Activated naive CD4-positive, alpha-beta T cell (primary cell): ENCODE measurements at places on chromosomes 1 and 21.
A peak's percentile ranks its signal among the peaks of the same experiment; 100 is the strongest.

DNA sequence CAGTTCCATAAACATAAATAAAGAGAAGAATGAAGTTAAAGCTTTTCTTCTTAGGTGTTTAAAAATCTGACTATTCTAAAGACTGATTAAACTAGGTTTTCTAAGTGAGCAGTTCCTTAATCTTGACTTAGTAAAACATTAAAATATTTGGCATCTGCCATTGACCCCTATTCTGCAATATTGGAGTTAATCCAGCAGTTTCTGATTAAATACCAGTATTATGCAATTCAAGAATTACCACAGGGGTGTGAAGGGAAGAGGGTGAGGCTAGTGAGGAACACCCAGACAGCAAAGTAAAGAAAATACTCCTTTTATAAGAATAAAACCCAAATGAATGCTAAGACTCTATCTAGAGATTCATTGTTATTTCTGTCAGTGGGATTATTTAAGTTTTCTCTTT lies 40.9 kb downstream of the CLIC4 start:
- no peak for DNase-seq

DNA sequence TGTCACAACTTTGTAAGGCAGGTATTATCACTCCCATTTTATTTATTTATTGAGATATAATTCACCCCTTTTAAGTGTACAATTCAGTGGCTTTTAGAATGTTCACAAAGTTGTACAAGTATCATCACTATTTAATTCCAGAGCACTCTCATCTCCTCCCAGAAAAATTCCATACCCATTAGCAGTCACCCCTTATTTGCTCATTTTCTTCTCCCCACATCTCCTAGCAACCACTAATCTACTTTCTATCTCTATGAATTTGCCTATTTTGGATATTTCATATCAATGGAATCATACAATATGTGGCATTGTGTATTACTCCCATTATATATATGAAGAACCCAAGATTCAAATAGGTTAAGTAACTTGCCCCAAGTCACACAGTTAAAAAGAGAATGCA lies 7.0 kb downstream of the DSTYK start:
- no peak for DNase-seq

DNA sequence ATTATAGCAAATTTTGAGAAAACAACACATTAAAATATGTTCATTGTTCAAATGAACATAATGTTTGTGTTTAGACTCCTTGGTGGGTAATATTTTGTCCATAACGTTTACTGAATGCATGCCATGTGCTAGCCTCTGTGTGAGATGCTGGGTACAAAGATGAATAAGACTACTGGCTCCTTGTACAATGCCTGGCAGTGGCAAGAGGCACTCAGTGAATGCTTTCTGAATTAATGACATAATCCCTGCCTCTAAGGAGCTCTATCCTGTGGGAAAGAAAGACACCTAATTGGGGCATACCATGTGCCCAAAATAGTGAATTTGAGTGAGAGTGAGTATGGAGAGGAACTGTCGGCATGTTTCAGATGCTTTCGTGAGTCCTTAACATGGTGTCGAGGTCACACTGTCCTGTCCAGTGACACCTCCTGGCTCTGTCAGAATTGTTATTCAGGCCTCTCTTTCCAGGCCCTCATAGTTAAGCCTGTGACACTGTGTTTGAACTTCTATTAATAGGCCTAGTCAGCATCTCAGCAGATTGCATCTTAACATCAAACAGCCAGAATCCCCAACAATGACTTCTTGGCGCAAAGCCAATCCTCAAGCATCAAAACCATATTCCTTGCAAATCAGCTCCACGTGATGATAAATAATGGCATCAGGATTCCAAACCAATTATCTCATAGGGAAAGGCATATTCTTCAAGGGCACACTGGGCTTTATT lies 32.8 kb upstream of the S1PR1 start:
- no peak for DNase-seq

DNA sequence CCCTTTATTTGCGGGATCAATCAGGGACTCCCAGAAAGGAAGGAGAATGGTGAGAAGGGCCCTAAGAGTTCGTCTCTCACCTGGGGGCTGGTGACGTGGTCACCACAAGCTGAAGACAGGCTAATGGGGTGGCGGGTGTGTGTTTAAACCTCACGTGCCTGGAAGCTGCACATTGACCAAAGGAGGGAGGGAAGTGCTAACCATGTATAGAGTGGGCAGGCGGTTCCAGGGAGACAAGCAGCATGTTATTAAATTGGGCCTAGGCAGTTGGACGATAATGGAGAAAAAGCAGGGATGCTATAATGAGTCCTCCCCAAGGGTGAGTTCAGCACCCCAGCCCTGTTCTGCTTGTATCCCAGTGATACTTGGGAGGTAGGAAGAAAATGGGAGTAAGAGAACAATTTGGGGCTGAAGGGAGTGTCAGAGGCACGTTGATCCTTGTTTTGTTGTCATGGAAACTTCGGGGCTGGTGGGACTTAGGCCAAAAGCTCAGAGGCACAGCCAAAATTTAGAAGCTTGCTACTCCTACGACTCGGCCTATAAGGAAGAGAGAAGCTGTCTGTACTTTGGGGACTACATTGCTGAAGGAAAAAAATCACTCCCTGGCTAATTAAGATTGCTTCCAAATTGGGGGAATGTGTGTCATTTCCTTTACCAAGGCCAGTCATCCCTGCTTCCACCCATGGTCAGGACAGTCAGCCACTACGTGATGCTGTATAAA lies 33.2 kb upstream of the EPHA8 start:
- DNase-seq, result no peak

- DNase-seq, result no peak
Observed at GRCh38 chr1:175450219-175450618, 257.6 kb upstream of the KIAA0040 start.

- no peak for DNase-seq
Observed at GRCh38 chr1:114286179-114286578, 132.5 kb upstream of the SYT6 start.

DNA sequence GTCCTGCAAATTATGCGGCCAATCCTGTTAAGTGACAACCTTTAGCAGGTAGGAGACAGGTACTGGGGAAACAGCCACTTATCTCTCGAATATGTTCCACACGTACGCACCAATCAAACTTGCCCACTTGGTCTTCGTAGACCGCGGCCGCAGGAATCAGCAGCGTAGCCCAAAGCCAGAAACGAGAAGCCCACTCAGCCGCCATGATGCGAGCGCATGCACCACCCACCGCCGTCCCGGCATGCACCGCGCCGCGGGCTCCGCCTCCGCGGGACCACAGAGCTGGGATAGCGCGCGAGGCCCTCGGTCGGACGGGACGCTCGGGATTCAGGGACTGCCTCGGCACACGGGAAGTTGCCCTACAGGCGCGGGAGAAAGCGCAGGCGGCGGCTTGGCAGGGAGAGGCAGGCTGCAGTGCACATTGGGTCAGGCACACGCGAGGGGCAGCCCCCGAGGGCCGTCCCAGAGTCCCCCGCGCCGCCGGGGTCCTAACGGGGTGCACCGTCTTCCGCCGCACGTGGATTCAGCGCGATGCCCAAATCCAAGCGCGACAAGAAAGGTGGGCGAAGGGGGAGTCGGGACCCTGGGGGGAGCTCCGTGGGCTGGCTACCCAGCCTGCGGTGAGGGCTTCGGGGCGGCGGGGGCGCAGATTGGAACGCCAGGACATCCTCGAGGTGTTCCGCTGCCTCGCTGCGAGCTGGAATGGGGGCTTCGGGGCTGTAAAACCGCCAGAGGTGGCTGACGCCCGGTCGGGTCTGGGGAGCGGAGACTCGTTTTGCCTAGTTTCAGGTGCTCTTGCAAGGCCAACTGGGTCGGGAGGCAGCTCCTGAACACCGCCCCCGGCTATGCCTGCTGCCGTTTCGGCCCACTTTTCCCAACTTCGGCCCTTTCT lies at the start of the genes EMC1 and MRTO4:
Gene EMC1 (minus strand): TSS at position 220 of the 892 bp plus-strand sequence. CDS start 15 bp downstream, at position 205.
Gene MRTO4 (plus strand): TSS at position 501 of the 892 bp plus-strand sequence. CDS start 31 bp downstream, at position 532.
- peak; percentile 92 for DNase-seq

- DNase-seq, result no peak
Observed at GRCh38 chr21:29788752-29789151, 151.0 kb downstream of the GRIK1 start.

- no peak for DNase-seq
Observed at GRCh38 chr1:193634876-193635275, 448.5 kb upstream of the B3GALT2 start.

DNA sequence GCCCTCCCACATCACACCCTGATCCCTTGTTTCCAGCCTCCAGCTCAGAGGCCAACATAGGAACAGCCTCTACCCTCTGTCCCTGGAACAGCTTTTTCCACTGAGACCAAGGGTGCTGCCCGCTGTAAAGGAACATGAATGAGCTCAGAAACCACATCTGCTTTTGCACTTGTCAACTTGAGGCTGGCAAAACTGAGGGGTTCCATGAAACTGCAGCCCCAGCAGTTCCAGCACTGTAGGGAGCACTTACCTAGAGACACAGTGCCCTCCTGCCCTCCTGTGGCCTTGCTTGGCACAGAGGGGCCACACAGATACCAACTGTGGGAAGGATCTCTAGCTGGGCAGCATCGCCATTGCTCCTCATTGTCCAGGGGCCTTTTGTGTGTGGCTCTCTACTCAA lies 51.7 kb downstream of the ITPKB start:
- peak; percentile 24 for DNase-seq

DNA sequence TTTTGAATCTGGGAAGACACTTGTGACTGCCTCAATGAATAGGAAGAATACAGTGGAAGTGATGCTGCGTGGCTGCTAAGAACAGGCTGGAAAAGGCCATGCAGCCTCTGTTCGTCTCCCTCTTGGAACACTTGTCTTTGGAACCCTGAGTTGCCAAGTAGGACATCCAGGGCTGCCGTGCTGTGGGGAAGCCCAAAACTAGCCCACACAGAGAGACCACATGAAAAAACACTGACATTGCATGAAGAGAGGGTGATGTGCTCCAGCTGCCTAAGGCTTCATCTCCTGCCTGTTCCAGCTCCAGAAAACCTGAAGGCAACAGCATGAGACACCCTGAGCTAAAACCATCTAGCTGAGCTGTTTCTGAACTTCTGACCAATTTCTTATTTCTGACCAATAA lies 61.1 kb upstream of the GNG4 start:
- DNase-seq, result no peak

- DNase-seq, result no peak
Observed at GRCh38 chr1:59443310-59443709, 146.4 kb downstream of the FGGY start.

DNA sequence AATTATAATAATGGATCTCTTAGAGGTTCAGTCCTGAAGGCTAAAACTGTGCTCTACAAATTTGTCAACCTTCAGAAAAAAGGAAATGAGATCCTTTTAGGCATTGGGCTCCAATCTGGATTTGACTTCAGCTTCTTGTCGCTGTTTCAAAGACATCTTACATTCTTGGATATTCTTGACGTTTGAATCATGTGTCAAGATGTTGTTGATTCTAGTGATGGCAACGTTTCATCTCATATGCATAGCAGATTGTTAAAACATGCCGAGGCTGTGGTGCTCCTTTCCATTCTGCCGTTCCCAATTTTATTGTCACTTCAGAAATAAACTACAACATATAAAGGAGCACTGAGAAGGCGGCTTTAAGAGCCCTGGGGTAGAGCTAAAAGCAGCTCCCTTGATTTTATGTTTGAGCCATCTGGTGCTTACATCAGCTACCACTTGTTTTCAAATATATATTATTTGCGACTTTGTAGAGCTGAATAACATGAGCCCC lies 467.6 kb upstream of the ZRANB2 start:
- DNase-seq, result no peak

GRCh38 chr1:94617134-94617805 lies 75.7 kb upstream of the F3 start:
- no peak for DNase-seq

DNA sequence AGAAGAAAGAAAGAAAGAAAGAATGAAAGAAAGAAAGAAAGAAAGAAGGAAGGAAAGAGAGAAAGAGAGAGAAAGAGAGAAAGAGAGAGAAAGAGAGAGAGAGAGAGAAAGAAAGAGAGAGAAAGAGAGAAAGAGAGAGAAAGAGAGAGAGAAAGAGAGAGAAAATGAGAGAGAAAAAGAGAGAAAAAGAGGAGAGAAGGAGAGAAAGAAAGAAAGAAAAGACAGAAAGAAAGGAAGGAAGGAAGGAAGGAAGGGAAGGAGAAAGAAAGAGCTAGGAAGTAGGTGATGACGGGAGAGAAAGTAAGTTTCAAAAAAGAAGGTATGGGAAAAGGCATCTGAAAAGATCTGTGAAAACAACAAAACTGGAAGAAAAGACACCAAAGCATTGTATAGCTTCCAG lies 72.0 kb downstream of the GRIK1 start:
- no peak for DNase-seq

DNA sequence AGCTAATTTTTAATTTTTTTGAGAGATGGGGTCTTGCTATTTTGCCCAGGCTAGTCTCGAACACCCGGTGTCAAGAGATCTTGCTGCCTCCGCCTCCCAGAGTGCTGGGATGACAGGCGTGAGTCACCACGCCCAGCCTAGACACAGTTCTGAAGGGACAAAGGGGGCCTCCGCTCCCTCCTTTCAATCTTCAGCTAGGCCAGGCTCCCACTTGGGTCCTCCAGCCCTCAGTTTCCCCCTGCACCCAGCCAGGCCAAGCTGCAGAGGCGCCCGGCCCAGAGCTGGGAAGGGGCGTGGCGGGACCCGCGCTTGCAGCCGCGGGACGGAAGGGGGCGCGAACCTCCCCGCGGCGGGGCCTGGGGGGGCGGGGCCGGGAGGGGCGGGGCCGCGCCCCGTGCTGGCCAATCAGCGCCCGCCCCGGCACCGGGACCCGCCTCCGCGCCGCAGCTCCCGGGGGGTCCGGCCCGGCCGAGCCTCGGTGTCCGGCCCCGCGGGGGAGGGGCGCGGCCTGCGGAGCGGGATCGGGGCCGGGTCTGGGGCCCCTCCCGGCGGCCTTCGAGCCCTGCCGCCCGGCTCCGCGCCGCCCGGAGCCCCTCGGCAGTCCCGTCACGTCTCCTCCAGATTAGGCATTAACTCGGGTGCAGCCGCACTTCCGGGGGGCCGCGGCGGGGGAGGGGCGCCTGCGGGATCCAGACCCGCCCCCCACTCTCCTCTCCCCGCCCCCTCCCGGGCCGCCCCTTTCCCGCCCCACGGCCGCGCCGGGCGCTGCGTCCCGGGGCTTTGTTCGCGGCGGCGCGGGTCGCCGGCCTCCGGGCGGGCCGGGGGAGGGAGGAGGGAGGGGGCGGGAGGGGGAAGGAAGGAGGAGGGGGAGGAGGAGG lies 559 bp upstream of the AGRN start:
- DNase-seq, result peak; percentile 83

DNA sequence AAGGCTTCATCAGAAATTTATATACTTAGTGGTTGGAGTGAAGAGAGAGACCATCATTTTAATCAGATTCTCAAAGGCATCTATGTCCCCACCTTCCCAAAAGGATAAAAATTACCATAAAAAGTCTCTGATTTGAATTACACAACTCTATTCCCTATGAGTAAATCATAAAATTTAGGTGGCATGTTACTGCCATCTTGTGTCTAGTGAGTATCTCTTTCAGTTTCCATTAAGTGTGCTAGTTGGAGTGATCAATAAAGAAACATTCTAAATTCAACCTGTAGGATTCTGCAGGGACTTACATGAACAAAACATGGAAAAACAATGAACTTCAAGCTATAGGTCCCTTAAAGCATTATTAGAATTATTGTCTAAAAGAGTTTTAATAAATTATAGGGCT lies 655.4 kb downstream of the LTN1 start:
- no peak for DNase-seq
